Chondrocyte (in vitro differentiated cells): ENCODE measurements at places on chromosomes 11 and 22. TPM values are rescaled to one million over a fixed set of nuclear protein-coding genes. Genes with fewer than 3 reads are reported as not detected.

GRCh38 chr11:32259641-32260081, 168.8 kb downstream of the RCN1 start:
- DNase-seq, result no peak

Gene NLRX1
- total RNA-seq, result 13.0 to 20.1 TPM (median 19.2 TPM) in 3 replicates

DNA sequence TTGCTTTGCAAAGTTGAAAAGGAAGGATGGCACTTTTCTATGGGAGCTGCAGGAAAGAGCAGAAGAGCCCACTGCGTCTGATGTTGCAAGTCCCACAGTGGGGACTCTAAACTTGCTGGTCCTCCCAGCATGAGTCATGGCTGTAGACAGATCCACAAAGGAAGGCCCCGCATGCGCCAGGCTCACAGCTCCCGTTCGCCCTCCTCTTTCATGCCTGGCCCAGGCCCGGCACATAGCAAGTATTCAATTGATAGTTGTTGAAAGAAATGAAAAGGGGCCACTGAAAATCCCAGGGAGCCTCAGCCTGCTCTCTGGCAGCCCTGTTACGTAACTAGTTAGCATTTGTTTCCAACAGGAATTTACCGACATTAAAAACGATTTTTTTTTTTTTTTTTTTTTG, 18.9 kb downstream of the AP1B1 start:
- DNase-seq, result no peak

GRCh38 chr11:123822599-123822998, 16.4 kb upstream of the OR6M1 start:
- no peak for DNase-seq

DNA sequence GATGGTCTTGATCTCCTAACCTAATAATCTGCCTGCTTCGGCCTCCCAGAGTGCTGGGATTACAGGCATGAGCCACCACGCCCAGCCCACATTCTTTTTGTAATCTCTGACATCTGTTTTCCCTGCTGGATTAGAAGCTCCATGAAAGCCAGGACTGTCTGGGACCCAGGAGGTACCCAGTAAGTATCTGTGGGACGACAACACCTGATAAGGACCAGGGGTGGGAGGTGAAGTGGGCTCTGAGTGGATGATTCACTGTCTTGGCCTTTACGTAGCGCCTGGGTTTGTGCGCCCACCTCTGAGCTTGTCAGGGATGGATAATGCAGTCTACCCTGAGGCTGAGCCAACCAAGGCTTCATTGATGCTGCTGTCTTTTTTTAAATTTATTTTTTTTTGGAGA, 118.8 kb downstream of the ABTB2 start:
- no peak for DNase-seq

DNA sequence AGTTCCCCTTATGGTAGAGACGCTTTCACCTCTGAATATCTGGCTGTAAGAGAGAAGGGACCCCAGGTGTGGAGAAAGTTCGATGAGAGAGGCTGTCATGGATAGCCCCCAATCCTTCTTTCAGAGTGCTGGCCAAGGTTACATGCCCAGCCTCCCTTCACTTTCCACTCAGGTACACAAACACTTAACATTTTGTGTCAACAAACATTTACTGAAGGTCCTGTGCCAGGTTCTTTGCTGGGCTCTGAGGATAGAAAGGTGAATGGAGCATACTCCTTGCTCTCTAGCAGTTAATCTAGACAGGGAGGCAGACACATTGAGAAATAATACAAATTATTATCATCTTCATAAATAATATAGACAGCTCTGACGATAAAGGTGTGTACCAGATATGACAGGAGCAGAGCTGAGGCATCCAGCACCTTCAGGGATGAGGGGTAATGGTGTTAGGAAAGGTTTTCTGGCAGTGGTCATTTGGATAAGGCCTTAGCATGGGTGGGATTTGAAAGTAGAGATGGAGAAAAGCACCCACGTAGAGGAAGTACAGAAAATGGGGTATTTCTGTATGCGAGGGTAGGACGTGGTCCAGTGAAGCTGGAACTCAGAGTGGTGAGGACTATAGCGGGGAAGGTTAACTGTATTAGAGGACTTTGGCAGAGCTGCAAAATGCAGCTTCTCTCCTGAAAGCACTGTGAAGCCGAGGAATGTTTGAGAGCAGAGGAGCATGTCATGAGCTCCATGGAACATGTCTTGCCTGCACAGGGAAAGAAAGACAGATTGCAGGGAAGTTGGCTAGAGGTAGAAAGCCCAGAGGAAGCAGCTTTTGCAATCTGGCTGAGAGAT, 19.6 kb downstream of the PPFIBP2 start:
- no peak for DNase-seq

Gene NRIP3
- total RNA-seq, result 1.6 to 3.5 TPM (median 2.9 TPM) in 3 replicates

DNA sequence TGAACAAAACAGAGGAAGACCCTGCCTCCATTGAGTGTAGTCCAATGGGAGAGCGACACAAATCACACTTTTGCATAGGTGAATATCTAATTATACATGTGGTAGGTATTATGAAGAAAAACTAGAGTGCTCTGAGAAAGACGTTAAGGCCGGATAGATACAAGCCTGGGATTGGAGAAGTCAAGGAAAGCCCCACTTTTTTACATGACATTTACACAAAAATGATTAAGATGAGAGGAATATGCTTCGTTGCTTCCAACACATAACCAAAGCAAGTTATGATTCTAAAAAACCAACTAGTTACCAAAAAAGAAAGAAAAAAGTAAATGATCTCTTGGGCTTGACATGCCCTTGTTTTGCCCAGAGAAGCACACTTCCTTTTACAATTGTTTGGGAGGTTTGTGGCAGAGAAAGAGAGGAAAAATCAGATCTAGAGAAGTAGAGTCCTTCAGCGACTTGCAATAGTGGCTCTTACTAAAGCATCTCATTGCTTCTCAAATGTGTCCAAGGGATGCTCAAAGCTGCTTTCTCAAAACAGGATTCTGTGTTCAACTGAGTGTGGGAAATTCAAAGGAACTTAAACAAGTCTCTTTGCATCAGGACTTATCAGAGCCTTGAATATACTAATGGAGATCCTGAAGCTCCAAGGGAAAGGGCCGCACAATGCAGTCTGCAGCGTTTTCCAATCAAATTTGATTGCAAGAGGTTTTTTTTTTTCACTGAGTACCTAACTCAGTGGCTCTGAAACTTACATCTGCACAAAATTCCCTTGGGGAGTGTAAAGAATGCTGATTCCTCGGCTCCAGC, 38.8 kb downstream of the FLI1 start:
- DNase-seq, result no peak

DNA sequence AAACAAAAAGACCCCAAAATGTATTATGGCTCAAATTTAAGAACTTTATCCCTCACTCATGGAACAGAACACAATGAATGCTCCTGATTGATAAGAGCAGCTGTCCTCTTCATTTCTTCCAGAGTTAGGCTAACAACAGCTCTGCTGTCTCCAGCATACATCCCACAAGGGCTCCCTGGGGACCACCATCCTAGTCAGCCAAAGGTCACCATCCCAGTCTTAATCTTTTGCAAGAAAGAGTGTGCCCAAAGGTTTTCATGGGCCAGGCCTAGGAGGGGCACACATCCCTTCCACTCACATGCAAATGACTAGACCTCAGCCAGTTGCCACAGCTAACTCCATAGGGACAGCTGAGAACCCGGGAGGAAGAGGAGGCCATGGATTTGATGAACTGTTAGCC, 555.3 kb downstream of the BUD13 start:
- no peak for DNase-seq

DNA sequence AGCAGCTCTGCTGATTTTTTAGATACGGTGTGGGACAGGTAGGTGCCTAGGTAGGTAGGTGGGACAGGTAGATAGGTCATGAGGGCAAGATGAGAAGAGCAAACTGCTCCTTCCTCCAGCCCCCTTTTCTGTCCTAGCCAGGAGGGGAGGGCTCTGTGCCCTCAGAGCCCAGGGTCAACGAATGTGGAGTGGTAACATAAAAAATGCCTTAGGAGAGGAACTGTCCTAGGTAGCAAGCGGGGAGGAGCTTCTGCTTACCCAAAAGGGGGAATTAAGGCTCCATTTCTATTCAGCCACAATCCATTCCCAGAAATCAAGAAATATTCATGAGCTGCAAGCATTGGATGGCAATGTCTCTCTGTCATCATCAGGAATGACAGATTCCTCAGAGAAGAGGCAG, 234.8 kb downstream of the GRIK4 start:
- no peak for DNase-seq

Gene MPPED2
- total RNA-seq, result not detected in 3 replicates

DNA sequence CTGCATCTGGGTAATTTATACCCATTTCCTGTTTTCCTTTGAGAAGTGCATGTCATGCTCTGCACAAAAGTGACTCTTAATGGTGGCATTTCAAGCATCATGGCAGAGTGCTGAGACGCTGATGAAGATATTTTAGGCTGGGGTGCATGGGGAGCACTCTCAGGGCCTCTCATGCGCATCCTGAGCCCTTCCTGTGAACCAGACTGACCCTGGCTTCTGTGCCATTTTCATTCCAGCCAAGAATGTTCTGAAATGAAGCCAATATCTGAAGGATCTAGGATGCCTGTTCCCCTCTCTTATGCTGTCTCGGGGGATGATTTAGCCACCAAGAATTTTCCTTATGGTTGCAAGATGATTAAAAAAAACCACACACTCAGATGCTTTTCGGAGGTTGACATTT, 61.5 kb downstream of the MIAT start:
- DNase-seq, result no peak

- DNase-seq, result no peak
These were observed at the start of gene SCGB1D1 for GRCh38 chr11:62190011-62190410. Gene SCGB1D1, plus strand, starts transcription at chr11:62190216. Its CDS starts 69 bp downstream, at chr11:62190285.

DNA sequence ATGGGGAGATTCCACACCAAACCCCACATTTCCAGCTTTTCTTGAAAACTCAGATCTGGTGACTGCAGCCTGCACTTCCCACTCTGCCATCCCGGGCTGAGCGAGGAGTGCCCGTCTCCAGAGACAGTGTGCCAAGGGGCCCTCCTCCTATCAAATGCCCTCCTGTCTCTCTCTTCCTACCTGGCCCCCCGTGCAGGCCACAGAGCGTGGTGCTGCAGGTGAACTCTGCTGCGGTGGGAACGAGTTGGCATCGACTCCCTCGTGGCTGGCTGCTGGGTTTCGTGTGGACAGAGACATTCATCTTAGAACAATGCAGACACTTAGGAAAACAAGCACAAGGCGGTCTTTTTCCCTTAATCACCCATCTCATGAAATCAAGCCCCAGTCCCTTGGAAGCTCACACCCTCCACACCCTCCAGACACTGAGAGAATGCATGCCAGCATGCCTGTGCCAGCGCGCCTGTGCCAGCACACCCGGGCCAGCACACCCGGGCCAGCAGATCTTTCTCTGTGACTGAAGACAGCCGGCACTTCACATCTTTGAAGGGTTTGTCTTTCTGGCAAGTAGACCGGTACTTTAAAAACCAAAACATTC, 65.0 kb downstream of the PARVB start:
- no peak for DNase-seq

Gene KRTAP5-2
- total RNA-seq, result not detected in 3 replicates

Gene RAB38
- total RNA-seq, result not detected in 3 replicates

- DNase-seq, result no peak
These were observed 6.9 kb upstream of the NFAM1 start for GRCh38 chr22:42439021-42439567.

DNA sequence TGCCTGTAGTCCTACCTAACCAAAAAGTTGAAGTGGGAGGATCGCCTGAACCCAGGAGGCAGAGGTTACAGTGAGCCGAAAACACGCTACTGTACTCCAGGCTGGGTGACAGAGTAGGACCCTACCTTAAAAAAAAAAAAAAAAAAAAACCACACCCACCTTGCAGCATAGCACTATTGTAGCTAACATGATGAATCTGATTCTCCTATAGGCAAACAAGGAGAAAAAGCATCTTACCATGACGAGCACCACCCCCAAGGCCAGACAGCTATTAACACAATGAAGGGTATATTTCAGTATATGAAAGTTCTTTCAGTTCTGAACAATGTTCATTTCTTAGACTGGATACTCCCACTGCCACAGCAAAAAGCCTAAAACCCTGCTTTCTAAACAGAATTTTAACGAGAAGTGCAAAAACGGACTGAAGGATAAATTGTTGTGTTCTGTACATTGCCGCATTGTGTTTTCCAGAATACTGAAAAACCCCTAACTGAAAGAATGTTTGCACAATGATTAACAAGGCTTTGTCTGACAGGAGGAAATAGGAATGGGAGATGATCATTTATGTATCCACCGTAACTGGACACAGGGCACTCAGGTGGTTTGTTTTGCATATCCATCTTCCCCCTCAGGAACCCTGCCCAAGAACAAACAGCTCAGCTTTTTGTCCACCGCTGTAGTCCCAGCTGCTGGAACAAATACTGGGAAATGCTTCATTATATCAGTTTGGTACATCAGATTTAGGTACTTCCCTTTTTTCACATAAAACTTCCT, 8.9 kb downstream of the PISD start:
- DNase-seq, result no peak

GRCh38 chr11:63916837-63917691, at the start of gene RCOR2:
Gene RCOR2, minus strand, starts transcription at chr11:63917164. Its CDS starts 708 bp downstream, at chr11:63916456.
- no peak for DNase-seq

- no peak for DNase-seq
These were observed 11.1 kb downstream of the OTOG start for GRCh38 chr11:17558025-17558780.

DNA sequence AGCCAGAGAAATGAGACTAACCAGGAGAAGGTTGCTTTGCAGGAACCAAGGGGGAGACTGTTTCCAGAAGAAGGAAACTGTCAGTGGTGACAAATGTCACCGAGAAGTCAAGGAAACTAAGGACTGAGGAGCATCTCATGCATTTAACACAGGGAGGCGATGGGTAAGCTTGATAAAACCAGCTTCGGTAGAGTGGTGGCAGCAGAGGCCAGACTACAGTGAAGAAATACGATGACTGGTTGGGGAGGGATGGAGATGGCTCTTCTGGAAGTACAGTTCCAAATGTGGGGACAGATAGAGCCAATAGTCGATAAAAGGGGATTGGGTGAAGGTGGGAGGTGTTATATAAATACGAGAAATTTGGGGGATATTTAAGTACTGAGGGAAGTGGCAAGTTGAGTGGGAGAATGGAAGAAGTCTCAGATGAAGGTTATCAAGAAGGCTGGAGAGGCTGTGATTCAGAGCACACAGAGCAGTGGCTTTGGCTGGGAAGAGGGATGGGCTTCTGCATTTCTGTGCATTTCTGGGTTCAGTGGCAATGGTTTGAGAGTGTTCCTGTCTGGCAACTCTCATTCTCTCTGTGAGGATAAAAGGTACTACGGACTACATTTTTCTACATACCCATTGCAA, 29.2 kb downstream of the SC5D start:
- DNase-seq, result no peak

DNA sequence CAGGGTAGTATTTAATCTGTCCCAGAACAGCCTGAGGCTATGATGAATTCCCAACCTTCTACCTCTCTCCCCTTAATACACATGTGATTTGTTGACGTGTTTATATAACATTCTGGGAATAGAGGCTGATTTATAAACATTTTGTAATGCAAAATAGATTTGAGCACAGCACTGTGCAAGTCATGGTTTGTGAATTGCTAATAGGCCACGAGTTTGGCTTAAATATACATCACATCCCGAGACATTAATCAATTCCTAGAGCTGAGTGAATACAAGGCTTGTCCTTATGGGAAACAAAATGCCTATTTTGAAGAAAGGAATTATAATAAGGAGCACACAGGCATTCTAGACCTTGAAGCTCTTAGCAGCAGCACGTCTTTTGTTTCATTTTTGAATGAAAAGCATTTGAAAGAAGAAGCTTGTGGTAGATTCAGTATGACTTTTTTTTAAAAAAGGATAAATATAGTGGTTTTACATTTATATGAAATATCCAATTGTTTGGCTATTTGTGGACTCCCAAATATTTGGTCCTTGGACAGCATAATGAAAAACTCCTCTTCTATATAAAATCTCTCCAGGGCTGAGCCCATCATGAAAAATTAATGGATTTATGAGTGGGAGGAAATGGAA, 116.4 kb downstream of the SLC17A6 start:
- no peak for DNase-seq

Gene MMP10
- 0.15 to 0.26 TPM in 2 of 3 replicates, not detected in the other for total RNA-seq

GRCh38 chr22:23691748-23692423, 1.1 kb downstream of the RGL4 start:
- peak; percentile 68 for DNase-seq

Gene FAM118B
- total RNA-seq, result 23.2 to 25.9 TPM (median 24.3 TPM) in 3 replicates

Gene E2F8
- total RNA-seq, result 0.60 to 1.4 TPM (median 0.64 TPM) in 3 replicates
